Lung (tissue), 17 donors: ENCODE measurements at places on chromosomes 7 and 10. TPM values are rescaled to one million over a fixed set of nuclear protein-coding genes. Genes with fewer than 3 reads are reported as not detected.

DNA2 gene
- polyA plus RNA-seq, result 3.5 TPM

COPG2 gene
- 12.8 TPM for polyA plus RNA-seq

CLDN4 gene
- 154 TPM for polyA plus RNA-seq

CALML5 gene
- polyA plus RNA-seq, result not detected

CPVL gene
- 17.1 TPM for polyA plus RNA-seq

SLC25A28 gene
- 47.2 TPM for polyA plus RNA-seq

OR9A4 gene
- polyA plus RNA-seq, result not detected

BAMBI gene
- 3.1 TPM for polyA plus RNA-seq

ANXA8 gene
- 13.7 TPM for polyA plus RNA-seq

PLCE1 gene
- polyA plus RNA-seq, result 1.6 TPM

HIPK2 gene
- 8.7 TPM for polyA plus RNA-seq

TRIM50 gene
- 0.08 TPM for polyA plus RNA-seq

GIMAP8 gene
- 14.4 TPM for polyA plus RNA-seq

DPYSL4 gene
- 0.33 TPM for polyA plus RNA-seq

DEPP1 gene
- polyA plus RNA-seq, result 91.9 TPM

TFEC gene
- polyA plus RNA-seq, result 19.2 TPM

EBF3 gene
- polyA plus RNA-seq, result 0.08 TPM

MTURN gene
- 15.1 TPM for polyA plus RNA-seq

AGMO gene
- 0.03 TPM for polyA plus RNA-seq

ZNF518A gene
- 5.3 TPM for polyA plus RNA-seq

GBX1 gene
- polyA plus RNA-seq, result not detected

ZP3 gene
- 5.2 TPM for polyA plus RNA-seq

AKR1C2 gene
- polyA plus RNA-seq, result 23.4 TPM

NOC3L gene
- polyA plus RNA-seq, result 9.3 TPM

HDAC9 gene
- polyA plus RNA-seq, result 2.2 TPM

AKR1C8 gene
- 0.03 TPM for polyA plus RNA-seq

DNAJC12 gene
- polyA plus RNA-seq, result 1.2 TPM

SPDYE3 gene
- 0.10 TPM for polyA plus RNA-seq

ADCYAP1R1 gene
- 0.53 TPM for polyA plus RNA-seq

MYO3A gene
- 0.14 TPM for polyA plus RNA-seq

ABLIM1 gene
- polyA plus RNA-seq, result 20.0 TPM
